Stimulated activated CD4-positive, alpha-beta T cell treated with anti-CD3 and anti-CD28 coated beads, Interleukin-1b, Interleukin-23, amount 100 ng/mL, for 4 hours (primary cell): ENCODE measurements at places on chromosomes 1 and 21.
A peak's percentile ranks its signal among the peaks of the same experiment; 100 is the strongest.

- no peak for DNase-seq
Measured at GRCh38 chr21:27362249-27362648, 395.4 kb upstream of the ADAMTS5 start.

GRCh38 chr1:36977731-36978406 is 56.4 kb downstream of the GRIK3 start:
- DNase-seq = no peak

DNA sequence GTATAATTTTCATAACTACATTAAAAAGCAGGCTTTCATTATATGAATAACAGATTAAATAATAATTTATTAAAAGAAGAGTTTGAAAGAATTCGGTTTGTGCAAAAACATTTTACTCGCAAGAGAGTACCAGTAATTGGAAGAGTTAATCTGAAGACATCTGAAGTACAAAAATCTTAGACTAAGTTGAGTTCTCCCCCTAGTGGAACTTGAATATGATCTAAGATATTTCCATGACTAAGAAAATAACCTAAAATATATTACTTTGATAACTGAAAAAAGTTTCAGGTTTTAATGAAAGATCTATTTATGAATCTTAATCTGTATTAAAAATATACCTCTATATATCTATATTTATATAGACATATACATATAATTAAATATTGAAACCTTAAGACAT is 112.5 kb upstream of the GFI1 start:
- no peak for DNase-seq

DNA sequence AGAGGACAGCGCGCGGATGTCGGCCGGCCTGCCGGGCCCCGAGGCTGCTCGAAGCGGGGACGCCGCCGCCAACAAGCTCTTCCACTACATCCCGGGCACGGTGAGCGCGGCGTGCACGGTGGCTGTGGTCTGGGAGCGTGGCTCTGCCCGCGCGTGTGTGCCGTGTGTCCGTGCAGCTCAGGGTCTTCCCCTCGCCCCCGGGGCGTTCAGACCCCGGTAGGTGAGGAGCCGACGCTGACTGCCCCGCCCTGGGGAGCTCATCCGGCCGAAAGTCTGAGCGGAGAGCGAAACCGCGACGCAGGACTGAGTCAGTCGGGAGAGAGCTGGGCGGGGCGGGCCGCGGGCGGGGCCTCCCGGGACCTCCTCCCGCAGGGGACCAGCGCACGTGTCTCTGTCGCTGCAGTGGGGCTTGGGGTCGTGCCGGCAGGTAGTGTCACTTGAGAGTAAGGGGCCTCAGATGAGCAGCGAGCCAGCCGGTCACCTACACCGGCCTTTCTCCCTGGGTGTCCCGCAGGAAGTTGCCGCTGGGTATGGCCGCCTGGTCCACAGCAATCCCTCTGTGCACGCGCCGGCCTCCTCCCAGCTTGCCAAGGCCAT is 520 bp downstream of the PLEKHN1 start:
- peak; percentile 80 for DNase-seq

DNA sequence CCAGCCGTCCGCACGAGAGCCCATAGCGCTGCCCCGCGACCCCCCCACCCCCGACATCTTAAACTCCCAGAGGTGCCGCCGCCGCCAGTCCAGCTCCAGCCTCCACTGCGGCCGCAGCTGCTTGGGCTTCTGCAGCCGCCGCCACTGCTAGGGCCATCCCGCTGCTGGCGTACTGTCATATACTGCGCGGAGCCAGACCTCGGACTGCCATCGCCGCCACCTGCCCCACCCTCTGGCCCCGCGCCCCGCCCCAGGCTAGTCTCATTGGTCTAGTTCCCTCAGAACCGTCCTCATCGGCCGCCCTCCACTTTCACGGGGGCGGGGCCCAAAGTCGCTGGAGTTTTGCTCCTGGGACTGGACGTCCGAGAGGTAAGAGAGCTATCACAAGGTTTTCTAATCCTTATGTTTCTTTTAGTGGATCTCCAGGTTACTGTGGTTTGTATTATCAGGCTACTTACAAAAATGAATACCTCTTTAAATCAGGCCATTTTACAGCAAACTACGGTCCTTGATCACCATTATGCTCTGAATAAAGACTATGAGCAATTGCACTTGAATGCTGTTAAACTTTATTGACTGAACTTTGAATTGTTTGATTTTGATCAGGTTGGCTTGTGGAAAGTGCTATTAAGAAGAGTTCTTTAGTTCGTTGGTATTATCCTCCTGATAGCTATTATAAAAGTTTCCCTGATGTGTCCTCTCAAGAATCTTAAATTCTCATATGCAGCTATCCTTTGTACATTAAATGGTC is 2.8 kb upstream of the CD1D start:
- DNase-seq = no peak

DNA sequence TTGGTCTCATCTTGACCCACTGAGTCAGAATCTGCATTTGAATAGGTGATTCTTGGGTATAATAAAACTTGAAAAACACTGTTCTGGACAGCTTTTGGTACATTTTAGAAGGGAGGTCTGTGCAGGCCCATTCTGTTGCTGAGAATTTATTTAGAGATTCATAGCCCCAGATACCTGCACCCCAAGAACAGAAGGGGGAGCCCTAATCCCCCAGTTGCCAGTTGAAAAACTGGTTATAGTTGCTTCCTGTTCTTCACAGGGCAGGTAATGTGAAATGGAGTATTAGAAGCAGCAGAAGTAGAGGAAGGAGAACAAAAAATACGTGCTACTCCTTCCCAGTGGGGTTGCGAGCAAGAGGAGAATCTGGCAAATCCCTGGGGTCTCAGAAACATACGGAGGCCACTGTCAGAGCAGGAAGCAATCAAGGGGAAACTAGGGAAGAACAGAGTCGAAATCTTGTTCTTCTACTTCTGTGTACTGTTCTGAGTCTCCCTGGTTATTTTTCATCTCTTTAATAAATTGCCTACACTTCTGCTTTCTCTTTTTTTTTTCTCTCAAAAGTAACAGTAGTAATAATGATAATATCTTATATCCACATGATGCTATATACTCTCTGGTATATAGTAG is 4.6 kb upstream of the CLCA2 start:
- no peak for DNase-seq

DNA sequence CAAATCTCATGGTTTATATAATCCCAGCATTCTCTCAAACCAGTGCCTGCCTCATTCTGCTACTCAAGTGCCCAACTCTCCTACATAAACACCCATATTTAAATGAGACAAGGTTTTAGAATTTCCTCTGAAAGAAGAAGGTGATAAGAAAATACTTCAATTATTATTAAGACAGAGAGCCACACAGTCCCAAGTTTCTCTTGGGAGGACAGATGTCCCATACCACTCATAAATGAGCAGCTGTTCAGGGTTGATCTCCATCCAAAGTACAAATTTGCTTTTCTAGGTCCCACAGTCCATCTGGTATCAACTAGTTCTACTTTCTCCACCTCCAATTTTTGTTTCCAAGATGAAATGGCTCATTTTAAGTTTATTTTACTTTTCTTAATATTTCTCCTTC is 11.3 kb downstream of the DCAF8 start:
- no peak for DNase-seq
